ENCODE measurements at places on chromosomes 5 and 9.

- peak; percentile 30 for DNase-seq
Observed at GRCh38 chr5:128196791-128197190, 113.2 kb downstream of the SLC12A2 start.

- DNase-seq, result no peak
Observed at GRCh38 chr5:40499518-40500273, 180.0 kb upstream of the PTGER4 start.

GRCh38 chr5:58680503-58680902, 97.6 kb downstream of the RAB3C start:
- no peak for DNase-seq

GRCh38 chr5:169494383-169494935, 89.1 kb upstream of the SPDL1 start:
- no peak for DNase-seq

GRCh38 chr5:108521841-108522506, 140.1 kb upstream of the FBXL17 start:
- DNase-seq, result peak; percentile 67

DNA sequence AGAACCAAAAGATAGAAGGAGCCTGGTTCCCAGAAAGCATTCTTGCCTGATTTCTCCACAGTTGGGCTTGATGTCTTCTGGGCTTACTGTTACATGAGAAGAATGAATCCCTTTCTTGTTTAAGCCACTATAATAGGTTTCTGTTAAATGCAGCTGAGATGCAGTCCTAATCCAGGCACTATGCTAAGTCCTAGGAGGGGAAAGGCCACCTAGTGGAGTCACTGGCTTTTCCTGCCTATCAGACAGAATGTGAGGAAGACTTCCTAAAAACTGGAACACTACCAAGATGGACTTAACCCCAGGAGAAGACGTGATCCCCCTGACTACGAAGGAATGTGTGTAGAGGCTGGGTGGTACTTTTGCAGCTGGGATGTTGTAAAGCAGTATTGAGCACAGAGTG, 34.3 kb upstream of the FSD1L start:
- peak; percentile 28 for DNase-seq

- DNase-seq, result no peak
Observed at GRCh38 chr5:21791304-21791703, 1061.8 kb downstream of the CDH12 start.

DNA sequence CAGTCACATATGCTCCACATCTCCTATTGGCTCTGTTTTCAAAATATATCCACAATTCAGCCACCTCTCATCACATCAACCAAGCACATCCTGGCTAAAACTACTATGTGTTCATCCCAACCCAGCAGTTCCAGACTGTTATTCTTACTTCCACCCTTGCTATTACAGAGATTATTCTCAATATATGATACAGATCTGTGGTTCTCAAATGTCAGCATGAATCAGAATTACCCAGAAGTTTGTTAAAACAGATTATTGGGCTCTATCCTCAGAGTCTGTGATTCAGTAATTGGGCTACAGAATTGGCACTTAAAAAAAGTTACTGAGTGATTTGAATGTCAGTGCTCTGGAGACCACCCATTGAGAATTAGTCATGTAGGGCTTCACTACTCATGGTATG, 78.8 kb upstream of the IZUMO3 start:
- DNase-seq, result no peak

DNA sequence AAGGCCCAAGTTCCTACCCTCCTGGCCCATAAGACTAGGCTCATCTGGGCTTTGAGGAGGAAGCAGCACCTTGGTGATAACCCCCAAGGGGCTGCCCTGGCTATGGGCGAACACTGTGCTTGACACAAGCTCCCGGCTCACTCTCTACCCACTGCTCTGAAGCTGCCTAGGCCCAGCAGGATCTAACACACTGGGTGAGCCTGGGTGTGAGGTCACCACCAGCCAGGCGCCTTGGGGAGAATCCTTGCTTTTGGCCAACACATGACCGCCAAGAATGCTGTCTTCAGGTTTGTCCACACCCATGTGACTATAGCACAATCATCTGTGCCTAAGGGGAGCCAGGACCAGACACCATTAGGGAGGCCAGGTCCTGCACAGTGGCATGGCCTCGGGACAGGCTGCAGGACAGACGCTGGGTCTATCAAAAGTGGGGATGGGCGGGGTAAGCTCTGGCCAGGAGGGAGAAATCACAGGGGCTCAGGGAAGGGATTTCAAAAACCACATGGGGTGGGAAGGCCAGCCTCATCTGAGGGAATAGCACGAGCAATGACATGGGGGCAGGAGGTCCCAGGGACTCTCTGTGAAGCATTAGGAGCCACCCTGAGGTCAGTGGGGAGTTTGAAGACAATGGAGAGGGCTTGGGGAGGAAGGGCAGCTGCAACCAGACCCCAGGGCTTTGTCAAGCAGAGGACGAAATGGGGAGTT, 29.6 kb downstream of the BICD2 start:
- DNase-seq, result no peak

DNA sequence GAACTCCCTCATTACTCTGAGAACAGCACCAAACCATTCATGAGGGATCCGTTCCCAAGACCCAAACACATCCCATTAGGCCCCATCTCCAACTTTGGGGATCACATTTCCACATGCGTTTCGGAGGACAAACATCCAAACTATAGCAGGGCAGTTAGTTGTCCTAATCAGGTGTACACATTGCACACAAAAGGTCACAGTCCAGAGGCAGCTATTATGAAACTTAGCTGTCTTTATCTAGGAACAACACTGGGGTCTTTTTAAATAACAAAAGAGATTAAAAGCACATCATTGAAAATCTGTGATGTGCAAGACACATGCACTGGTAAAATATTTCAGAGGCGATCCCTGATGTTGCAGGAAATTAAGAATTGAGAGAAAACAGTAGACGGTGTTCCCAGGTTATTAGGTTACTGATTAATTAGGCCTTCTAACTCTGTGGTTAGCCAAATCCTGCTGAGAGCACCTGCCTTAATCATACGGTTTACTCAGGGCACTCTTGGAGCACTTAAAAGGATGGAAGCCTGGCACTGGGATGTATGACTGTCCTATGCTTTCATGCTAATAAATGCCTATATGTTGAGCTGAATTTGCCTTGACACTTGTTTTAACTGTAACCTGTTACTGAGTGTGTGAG, 1574.5 kb upstream of the WWC1 start:
- no peak for DNase-seq

- no peak for DNase-seq
Observed at GRCh38 chr5:16321284-16321683, 141.7 kb upstream of the MARCHF11 start.

- peak; percentile 98 for DNase-seq
Observed at GRCh38 chr9:4832786-4833579, 40.2 kb downstream of the RCL1 start.

DNA sequence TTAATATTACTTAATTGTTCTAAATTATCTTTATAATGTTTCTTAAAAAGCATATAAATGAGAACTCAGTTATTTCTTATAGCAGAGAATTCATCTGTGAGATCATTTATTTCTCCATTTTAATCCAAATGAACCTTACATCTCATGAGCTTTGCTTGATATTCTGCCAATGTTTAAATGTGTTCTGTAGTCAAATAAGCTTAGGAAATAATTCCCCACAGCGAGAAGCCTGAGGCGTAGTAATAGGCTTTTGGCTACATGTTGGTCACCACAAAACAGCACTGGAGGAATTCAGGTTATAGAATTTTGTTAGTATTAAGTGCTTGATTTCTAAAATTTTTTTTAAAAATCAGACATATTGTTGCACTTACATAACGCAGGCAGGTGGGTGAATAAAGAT, 585.3 kb upstream of the RORB start:
- DNase-seq, result no peak

GRCh38 chr5:132481596-132482211, 8.9 kb downstream of the IRF1 start:
- no peak for DNase-seq

GRCh38 chr9:71755869-71756268, 12.4 kb downstream of the CEMIP2 start:
- DNase-seq, result no peak

- DNase-seq, result no peak
Observed at GRCh38 chr5:112915831-112916230, 6.2 kb downstream of the REEP5 start.

DNA sequence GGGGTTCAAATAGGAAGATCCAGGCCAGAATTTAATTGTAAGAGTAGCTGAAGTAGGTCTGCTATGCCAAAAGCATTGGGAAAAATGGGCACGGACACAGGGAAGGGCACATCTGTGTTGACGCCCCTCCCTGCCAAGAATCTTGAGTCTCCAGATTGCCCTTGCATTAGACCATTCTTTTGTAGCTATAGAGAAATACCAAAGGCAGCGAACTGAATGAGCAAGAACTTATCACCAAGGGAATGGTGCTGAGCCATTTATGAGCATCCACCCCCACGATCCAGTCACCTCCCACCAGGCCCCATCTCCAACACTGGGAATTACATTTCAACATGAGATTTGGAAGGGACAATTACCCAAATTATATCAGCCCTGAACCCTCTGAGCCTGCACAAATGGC, 18.0 kb upstream of the GDA start:
- DNase-seq, result no peak

GRCh38 chr9:26723486-26723885, 169.1 kb downstream of the CAAP1 start:
- DNase-seq, result no peak

DNA sequence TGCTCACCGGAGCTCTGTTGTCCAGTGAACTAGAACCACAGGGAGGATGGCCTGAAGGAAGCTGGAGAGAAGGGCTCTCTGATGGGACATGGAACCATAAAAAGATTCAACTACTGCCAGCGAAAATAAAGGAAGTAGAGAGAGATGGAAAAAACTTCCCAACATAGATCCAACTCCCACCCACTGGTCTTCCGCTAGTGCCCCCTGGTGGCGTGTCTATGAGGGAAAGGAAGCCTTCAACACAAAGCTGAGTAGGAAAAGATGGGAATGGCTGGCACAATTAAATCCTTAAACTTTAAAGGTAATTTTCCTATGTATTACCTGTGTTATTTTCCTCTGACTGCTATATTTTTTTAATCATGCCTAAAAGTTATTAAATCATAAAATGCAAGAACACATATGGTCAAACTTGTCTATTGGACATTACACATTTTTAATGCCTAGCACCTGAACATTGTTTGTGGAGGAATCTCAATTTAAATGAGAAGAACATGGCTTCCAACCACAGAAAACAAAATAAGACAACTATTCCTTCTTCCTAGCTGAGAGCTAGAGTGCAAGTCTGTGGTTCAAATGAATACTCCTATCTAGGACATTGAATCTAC, 51.5 kb downstream of the CEP120 start:
- peak; percentile 6 for DNase-seq

DNA sequence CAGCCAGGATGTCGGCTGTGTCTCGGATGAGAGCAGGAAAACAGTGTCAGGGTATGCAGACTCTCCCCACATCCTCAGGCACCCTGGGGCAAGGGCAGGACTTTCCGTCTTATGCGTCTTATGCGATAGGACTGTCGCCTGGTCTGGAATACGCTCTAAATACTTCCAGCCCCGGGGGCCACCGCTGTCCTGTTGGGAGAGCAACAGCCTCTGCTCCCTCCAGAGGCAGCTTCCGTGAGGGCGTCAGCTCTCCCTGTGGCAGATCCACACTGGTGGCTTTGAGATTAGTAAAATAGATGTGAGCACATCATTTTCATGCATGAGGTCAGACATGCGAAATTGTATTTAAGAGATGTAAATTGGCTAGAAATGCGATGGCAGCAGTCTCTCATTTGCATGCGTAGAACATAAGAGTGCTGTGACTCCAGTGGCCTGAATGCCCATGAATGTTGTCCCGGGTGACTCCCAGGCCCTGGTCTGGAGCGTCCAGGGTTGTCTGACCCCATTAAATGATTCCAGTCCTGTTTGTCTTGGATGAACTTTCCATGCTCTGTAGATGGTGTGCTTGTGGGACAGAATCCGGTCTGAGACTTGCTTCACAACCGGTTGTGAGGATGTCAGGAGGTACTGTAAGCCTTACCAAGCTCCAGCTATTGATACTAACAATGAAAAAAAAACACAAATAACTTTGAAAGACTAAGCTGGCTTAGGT, 228.2 kb downstream of the SYK start:
- peak; percentile 15 for DNase-seq

DNA sequence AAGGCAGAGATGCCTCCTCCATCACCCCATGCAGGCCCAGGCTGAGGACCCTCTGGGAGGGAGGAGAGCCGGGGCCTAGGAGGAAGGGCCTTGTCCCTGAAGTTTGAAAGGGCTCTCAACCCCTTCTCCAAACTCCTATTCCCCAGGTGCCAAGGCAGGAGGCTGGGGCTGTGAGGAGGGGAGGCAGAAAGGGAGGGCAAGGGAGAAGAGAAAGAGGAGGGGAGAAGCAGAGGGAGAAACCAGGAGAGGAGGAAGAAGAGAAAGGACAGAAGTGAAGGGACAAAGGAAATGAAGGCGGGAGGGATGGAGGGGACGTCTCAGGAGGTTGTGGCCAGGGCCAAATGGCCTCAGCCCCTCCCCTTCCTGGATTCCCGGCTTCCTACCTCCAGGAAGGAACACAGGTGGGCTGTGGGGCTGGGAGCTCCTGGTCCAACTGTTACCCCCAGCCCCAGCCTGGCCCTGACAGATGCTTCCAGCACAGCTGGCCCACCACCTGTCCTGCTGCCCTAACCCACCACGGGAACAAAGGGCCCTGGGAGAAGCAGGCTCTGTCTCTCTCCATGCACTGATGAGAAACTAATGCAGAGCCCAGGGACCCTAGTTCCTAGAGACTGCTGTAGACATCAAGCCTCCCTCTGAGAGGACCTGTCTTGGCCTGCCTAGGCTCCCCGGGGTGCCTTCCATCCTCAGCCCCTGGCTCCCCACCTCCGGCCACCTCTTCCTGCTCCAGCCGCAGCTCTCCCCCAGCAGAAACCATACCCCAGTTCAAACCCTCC, 3.5 kb downstream of the DBN1 start:
- no peak for DNase-seq

DNA sequence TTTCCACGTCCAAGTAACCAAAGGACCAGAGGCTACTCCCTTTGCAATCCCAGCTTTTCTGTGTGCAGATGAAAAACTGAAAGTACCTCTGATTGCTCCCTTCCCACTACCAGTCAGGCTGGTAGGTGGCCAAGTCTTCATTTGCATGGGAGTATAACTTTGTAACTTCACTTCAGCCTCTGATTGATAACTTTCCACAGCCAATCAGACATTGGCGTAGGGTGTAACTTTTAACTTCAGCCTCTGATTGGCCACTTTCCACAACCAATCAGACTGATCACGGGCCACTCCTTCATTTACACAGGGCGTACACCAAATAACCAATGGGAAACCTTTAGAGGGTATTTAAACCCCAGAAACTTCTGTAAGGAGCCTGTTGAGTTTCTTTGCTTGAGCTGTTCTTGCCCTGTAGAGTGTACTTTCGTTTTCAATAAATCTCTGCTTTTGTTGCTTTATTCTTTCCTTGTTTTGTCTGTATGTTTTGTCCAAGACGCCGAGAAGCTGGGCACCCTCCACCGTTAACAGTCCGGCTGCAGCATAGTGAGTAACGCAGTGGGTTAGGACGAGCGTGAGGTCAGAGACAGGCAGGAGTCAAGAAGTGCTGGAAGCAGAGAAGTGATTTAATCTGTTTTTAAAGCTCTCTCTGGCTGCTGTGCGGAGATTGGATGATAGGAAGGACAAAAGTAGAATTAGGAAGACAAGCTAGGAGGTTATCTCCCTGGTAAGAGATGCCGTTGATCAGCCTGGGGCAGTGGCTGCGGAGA, 3.5 kb upstream of the EXOSC2 start:
- peak; percentile 71 for DNase-seq

Measured in brain microvascular endothelial cell (primary cell).